ENCODE measurements at places on chromosomes 12 and 14.

DNA sequence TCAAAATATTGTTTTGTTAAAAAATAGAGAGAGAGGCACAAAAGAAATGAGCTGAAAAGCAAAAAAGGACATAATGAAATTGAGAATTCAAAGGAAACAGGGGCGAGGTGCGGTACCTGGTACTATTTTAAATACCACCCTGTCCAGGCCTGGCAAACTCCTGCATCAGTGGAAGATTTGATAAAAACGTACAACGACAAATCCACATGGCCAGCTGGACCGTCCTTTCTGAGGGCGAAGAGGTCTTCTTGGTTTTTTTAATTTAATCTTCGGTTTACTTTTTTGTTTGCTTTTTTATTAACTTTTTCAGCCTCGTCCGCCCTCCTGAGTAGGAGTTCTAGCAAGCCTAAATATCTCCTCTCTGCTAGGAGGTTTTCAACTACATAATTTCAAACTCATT, 11.9 kb downstream of the BCL11B start:
- DNase-seq, result no peak

DNA sequence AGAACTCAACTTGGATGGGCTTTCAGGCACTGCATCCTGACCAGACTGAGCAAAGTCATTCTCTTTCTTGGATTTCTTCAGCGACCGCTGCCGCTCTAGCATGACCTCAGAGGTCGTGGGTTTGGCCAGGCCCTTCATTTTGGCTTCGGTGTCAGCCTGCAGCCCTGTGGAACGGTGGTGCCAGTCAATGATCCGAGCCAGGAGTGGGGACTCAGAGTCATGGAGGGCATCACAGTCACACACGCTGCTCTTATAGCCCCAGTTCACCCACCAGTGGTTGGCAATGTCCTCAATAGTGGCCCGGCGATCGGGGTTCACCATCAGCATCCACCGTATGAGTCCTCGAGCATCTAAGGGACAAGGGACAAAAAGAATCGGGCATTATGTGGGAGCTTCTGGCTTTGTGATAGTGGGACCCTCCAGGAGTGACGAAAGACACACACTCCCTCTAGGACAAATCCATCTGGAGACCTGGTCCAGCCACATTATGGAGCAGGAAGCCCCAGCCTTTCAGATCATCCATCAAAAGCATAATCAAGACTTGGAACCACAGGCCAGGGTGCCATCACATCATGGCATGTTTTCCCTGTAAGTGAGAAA, 71.0 kb downstream of the NUAK1 start:
- no peak for DNase-seq

- no peak for DNase-seq
These were observed 2.0 kb downstream of the SYNE3 start for GRCh38 chr14:95514131-95515079.

GRCh38 chr14:75978249-75978731, 3.5 kb downstream of the TGFB3 start:
- no peak for DNase-seq
